ENCODE measurements at places on chromosomes 4 and X. TPM values are rescaled to one million over a fixed set of nuclear protein-coding genes. Genes with fewer than 3 reads are reported as not detected.

Gene FGFRL1
- total RNA-seq = 24.7 TPM

Gene POU4F2
- total RNA-seq = not detected

Gene PPP2R2C
- 35.6 TPM for total RNA-seq

Gene FGB
- 13.0 TPM for total RNA-seq

Gene DCX
- total RNA-seq = not detected

Gene ADH1A
- not detected for total RNA-seq

Gene NPNT
- total RNA-seq = 0.18 TPM

Gene PRRG3
- not detected for total RNA-seq

Gene GJB1
- not detected for total RNA-seq

Gene FAM114A1
- 30.1 TPM for total RNA-seq

Gene KCNE5
- total RNA-seq = 0.14 TPM

Gene C4orf51
- total RNA-seq = not detected

Gene CYSLTR1
- total RNA-seq = not detected

Gene ADAD1
- total RNA-seq = not detected

Gene PSAPL1
- 0.13 TPM for total RNA-seq

Gene SHISA3
- not detected for total RNA-seq

Gene ANOS1
- 0.08 TPM for total RNA-seq

Gene USP51
- 0.49 TPM for total RNA-seq

Gene GLUD2
- 1.6 TPM for total RNA-seq

Gene SPATA4
- not detected for total RNA-seq

Gene IRS4
- not detected for total RNA-seq

Gene FAM199X
- 14.8 TPM for total RNA-seq

Gene LRIT3
- total RNA-seq = not detected

Gene G3BP2
- total RNA-seq = 78.1 TPM

Gene UGT2A1
- total RNA-seq = not detected

Gene PACRGL
- total RNA-seq = 16.2 TPM

Gene RAB39B
- total RNA-seq = 0.63 TPM

Gene SSX4
- total RNA-seq = not detected

Gene ZC4H2
- total RNA-seq = 2.1 TPM

Gene ESX1
- total RNA-seq = not detected

Gene HSPA4L
- total RNA-seq = 9.0 TPM

Gene HPSE
- 1.2 TPM for total RNA-seq

Gene CT55
- not detected for total RNA-seq

Gene SOWAHB
- total RNA-seq = 0.06 TPM

Gene MOB1B
- total RNA-seq = 7.1 TPM

Gene CCNB3
- 0.52 TPM for total RNA-seq

Gene PITX2
- 1.2 TPM for total RNA-seq

Gene CLNK
- total RNA-seq = not detected

Gene ADGRG4
- total RNA-seq = not detected

Gene MTMR8
- 0.63 TPM for total RNA-seq
